ENCODE measurements at places on chromosomes 13 and 19. TPM values are rescaled to one million over a fixed set of nuclear protein-coding genes. Genes with fewer than 3 reads are reported as not detected.

- no peak for DNase-seq
Measured at GRCh38 chr13:44249431-44249836, 124.2 kb upstream of the SERP2 start.

GRCh38 chr13:113840541-113841352 is 23.1 kb downstream of the GAS6 start:
- DNase-seq: no peak

- DNase-seq: no peak
Measured at GRCh38 chr13:84655677-84656076, 773.4 kb upstream of the SLITRK1 start.

FCER2 gene
- not detected for total RNA-seq

NALCN gene
- total RNA-seq: 3.3 TPM

CEACAM7 gene
- 0.86 TPM for total RNA-seq
